ENCODE measurements at places on chromosomes 7 and 10.

DNA sequence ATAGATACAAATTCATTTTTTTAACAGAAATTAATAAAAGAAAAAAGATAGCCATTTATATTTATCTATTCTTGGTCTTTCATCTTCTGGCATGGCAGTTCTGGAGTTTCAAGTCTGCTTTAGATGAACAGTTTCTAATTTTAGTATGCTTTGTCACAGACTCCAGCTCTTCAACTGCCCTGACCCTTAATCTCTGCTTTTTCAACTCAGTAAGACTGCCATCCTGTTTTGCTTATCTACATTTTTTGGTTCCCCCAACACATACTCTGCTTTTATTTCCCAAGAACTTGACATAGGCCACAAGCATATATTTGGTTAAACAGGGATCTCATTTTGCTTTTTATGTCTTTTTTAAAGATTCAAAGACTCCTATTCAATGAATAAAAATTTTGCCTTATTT, 309.3 kb upstream of the KCND2 start:
- DNase-seq: no peak

DNA sequence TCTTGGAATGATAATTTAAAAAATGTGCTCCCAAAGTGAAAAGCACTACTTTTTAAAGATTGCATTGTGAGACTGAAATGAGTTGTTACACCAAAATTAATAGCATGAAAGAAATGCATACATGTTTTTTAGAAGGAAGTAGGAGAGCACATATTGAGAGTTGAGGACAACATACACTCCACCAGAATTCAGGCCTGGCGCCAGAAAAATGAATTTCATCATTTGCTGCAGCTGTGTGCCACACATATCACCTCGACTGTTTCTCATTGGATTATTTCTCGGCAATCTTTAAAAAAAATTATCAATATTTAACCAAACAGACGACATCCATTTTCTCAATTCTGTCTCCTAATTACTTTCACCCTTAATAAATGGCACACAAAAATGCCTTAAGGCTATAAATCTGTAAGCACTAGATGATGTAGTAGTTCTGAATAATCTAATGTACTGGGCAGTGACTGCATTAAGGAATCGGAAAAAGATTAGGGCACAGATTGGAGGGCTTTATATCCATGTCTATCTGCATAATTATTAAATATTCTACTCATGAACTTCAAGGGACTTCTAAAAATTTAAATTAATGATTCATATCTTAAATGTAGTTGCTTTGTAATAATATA, 590.4 kb downstream of the NXPH1 start:
- no peak for DNase-seq

DNA sequence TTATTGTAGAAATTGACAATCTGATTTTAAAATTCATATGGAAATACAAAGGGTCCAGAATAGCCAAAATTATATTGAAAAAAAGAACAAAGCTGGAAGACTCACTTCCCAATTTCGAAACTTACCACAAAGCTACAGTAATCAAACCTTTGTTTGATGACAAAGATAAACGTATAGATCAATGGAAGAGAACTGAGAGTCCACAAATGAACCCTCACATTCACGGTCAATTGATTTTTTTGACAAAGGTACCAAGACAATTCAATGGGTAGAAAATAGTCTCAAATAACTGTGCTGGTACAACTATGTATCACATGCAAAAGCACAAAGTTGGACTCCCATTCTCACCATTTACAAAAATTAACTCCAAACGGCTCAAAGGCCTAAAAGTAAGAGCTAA, 8.7 kb downstream of the KPNA7 start:
- DNase-seq: no peak

GRCh38 chr10:17756557-17757217, 4.7 kb downstream of the TMEM236 start:
- DNase-seq: no peak

GRCh38 chr10:70320751-70321150, 36.9 kb upstream of the NPFFR1 start:
- no peak for DNase-seq

DNA sequence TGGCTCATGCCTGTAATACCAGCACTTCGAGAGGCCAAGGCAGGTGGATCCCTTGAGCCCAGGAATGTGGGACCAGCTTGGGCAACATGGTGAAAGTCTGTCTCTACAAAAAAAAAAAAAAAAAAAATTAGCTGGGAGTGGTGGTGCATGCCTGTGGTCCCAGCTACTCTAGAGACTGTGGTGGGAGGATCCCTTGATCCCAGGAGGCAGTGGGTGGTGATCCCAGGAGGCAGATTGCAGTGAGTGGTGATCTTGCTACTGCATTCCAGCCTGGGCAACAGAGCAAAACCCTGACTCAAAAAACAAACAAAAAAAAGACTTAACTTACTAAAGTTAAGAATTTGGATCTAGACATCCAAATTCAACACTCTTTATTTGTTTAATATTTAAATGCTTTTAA, 10.2 kb upstream of the ADO start:
- no peak for DNase-seq

DNA sequence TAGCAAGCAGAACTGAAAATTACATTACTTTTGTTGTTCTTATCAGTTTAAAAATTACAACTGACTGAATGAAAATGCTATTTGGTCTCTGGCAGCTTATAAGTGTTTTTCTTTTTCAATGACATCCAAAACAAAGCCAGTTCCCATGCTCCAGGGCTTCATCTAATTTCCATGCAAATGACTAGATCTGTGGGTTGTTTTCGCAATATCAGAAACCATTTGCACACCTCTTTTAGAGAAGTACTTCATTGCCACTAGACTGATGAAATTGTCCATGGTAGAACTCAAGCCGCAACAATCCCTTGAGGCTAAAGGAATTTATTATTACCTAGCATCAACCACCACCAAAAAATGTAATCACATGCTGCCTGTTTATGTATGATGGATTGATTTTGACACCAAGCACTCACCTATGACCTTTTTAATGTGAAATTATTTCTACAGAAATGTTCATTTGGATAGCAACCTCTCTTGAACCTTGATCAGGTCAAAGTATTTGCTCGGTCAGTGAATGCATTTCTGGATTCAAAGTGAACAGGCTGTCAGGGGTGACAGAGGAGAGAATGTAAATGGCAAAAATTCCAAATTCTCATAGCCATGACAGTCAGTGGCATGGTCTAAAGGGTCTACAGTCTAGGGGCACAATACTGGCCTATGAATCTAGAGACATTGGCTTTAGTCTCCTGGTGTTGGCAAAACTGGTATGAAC, 769.3 kb downstream of the SORCS1 start:
- no peak for DNase-seq

DNA sequence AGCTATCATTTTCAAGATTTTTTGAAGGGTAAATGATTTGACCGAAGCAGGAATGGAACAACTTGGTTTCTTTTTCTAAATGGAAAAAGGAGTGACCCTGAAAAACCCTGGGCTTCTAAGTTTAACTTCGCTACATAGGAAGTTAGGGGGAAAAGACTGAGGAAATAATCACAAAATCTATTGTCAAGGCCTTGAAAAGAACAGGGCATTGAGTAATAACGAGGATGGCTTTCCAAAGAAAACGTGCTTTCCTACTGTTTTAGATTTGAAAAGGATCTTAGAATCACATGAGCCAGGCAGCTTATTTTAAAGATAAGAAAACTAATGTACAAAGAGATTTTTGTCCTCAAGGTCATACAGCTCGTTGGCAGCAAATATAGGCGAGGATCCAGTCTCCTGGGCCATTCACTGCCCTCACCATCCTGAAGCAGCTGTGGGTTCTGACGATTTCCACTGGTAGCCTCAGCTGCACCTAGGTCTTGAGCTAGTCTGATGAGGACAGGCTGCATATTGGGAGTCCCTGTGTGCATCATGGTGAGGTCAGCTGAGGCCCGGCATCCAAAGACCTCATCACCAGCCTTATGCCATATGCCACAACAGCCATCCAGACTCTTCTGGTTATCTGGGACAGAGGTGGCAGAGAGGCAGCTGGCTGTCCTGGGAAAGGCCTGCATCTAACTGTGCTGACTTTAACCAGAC, 384.7 kb upstream of the NRP1 start:
- DNase-seq: no peak

- no peak for DNase-seq
Measured at GRCh38 chr7:108135446-108136190, 5.5 kb upstream of the LAMB4 start.

- no peak for DNase-seq
Measured at GRCh38 chr7:101531726-101532357, 97.3 kb downstream of the MYL10 start.

DNA sequence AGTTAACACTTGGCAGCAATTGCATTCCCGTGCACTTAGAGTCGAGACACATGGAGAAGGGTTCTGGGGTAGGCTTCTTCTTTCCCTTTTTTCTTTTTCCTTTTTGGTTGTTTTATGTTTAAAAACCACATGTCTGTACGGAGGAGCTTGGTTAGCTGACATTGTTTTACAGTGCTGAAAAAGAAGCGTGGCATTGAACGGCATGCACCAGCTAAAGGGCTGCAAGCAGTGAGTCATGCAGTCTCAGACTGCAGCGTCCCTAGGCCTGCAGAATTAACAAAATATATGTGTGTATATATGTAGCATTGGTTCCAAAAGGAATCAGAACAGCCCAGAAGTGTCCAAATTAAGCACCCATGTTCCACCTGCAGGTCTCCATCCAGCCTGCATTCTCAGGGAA, 211.0 kb downstream of the TCF7L2 start:
- no peak for DNase-seq

- DNase-seq: no peak
Measured at GRCh38 chr7:155352753-155353115, 55.1 kb downstream of the INSIG1 start.

DNA sequence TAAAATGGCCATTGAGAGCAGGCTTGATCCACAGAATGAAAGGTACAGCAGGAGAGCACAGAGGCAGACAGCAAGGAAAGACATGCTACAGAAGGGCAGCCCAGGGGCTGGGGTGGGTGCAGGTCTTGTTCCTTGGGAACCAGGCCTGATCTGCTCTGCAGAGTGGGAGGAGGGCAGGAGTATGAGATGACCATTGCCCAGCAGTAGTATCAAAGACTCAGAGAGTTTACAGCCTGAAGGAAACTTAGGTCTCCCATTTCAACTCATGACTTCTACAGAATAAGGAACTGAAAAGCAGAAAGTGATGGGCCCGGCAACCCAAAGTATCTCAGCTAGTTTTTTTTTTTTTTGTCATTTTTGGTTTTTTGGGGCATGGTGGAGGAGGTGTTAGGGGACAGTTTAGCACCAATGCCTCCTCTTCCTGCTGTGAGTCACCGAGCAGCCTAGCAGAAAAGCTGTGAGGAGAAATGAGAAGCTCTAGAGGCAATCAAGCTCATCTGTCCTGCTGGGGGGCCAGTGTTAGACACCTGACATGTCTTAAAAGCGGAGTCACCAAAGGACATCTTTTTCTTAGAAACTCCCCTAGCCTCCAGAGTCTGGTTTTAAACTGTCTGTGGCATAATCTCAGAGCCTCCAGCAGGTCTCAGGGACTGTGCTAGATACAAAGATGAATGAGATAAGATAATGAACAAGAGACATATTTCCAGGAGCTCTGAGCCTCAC, 34.3 kb upstream of the HERPUD2 start:
- no peak for DNase-seq

- peak; percentile 25 for DNase-seq
Measured at GRCh38 chr7:132580717-132581285, 4.5 kb upstream of the PLXNA4 start.

- no peak for DNase-seq
Measured at GRCh38 chr10:117619707-117620405, 77.3 kb downstream of the EMX2 start.

DNA sequence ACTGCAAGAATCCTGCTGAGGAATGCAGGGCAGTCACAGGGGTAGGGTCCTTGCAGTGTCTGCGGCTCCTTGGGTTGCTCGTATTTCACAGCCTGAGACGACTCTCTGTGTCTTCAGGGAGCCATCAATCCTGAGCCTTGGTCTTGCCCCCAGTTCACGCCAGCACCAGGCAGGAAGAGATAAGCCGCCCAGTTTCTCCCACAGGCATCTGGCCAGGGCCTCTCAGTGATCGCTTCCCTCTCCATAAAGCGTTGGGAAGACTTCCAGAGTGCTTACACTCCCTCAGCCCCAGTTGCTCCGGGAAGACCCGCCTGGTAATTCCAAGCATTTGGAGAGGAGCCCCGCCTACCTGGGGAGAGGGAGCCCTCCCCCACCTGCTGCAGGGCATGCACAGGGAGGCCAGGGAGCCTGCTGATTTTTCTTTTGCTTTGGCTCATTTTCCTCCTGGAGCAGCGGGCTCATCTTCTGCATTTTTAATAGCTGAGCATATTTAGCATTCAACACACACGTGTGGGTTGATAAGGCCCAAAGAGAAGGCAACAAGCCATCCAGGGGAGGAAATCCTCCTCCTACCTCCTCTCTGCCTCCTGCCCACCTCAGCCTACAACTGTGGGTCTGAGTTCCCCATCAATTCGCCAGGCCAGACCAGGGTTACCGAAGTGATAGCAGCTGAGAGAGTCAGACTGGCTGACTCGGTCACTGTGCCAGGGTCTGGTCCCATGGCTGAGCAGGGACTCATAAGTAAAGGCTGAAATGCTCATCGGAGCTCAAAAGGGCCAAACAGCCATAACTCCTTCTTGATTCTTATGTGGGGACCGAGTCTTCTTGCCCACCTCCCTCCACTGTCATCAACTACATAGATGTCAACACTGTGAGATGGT, 74.4 kb upstream of the EFCAB10 start:
- DNase-seq: no peak

- no peak for DNase-seq
Measured at GRCh38 chr10:29353887-29354561, 65.2 kb downstream of the LYZL1 start.

DNA sequence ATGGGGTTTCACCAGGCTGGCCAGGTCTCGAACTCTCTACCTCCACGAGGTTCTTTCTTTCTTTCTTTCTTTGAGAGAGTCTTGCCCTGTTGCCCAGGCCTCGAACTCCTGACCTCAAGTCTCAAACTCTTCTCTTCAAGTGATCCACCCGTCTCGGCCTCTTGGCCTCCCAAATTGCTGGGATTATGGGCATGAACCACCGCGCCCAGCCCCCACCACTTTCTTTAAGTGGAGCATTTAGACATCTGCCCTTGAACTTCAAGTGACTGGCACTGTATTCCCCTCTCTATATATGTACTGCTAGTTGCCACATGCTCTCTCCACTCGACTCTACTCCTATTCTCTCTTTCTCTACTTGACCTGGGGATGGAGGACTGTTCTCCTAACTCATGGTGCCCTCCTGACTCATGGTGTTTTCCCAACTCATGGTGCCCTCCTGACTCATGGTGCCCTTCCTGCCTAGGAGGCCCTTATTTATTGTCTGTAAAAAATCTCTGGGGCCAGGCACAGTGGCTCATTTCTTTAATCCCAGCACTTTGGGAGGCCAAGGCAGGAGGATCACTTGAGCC, 19.3 kb upstream of the ACHE start:
- DNase-seq: no peak

DNA sequence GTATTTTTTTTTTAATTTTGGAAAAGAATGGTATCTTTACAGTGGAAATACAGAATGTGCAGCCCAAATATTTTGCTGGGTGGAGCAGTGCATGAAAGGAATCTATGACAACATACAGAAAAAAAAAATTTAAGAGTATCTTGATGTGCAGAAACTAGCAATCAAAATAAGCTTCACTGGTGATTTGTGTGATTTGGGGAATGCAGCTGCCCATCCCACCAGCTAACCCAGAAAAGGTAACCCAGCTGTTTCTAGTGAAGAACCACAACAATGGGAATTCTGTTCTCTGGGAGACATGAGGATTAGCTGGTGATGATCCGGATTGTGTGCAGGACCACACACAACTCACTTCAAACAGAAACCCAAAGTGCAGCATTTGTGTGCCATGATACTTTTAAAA, 375.5 kb downstream of the SEMA3D start:
- no peak for DNase-seq

GRCh38 chr10:35637462-35637861, 4.6 kb downstream of the FZD8 start:
- DNase-seq: no peak

- no peak for DNase-seq
Measured at GRCh38 chr10:359093-359492, 223.8 kb downstream of the ZMYND11 start.
